ENCODE measurements at places on chromosomes 1 and 21.

- DNase-seq: no peak
These were observed 105.5 kb downstream of the TNR start for GRCh38 chr1:175637911-175638310.

- DNase-seq: peak; percentile 71
These were observed 9.1 kb upstream of the LCE2D start for GRCh38 chr1:152654110-152654509.

DNA sequence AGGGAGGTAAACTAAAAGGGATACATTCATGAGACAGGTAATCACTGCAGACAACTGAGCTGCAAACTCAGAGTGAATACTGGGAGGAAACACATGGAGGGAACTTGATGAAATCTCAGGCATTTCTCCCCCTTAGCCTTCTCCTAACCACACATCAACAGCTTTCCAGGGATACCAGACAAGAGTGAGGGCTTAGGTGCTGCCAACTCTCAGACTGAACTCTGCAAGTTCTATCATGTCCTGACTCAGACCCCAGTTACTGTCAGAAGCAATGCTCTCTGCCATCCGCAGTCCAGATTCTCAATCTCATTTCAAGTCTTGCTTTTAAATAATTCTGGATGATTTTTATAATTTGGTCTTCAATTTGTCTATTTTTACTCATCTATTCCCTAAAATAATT, 267.3 kb downstream of the LTN1 start:
- no peak for DNase-seq

GRCh38 chr1:214202992-214203391, 78.0 kb upstream of the SMYD2 start:
- no peak for DNase-seq

- no peak for DNase-seq
These were observed 14.3 kb upstream of the COX20 start for GRCh38 chr1:244821134-244821533.

GRCh38 chr21:37128076-37128475, 55.0 kb downstream of the TTC3 start:
- DNase-seq: no peak

- DNase-seq: peak; percentile 94
These were observed 21.1 kb upstream of the EPHB2 start for GRCh38 chr1:22689505-22689904.

DNA sequence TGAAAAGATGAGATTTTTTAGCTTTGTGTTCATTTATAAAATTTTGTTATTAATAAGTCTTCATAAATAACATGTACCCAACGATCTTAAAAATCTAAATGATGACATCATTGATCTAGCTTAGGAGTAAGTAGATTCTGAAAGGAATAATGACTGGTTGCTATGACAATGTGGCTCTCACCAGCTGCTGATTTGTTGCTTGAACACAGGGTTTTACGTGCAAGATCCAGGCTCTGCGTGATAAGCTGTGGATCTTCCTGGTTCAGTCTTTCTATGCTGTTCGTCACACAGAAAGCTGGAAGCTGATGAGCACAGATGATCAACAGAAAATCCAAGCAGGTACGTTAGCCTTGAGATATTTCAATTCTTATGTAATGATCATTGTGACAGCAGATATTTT, 49.1 kb upstream of the C1orf146 start:
- DNase-seq: no peak

GRCh38 chr1:65196926-65197325, 48.9 kb downstream of the AK4 start:
- DNase-seq: no peak

- DNase-seq: no peak
These were observed 133.6 kb downstream of the SYF2 start for GRCh38 chr1:25098717-25099116.

- DNase-seq: no peak
These were observed 714.9 kb upstream of the CXADR start for GRCh38 chr21:16797966-16798365.

- no peak for DNase-seq
These were observed 8.2 kb downstream of the TTLL7 start for GRCh38 chr1:83990734-83991133.

DNA sequence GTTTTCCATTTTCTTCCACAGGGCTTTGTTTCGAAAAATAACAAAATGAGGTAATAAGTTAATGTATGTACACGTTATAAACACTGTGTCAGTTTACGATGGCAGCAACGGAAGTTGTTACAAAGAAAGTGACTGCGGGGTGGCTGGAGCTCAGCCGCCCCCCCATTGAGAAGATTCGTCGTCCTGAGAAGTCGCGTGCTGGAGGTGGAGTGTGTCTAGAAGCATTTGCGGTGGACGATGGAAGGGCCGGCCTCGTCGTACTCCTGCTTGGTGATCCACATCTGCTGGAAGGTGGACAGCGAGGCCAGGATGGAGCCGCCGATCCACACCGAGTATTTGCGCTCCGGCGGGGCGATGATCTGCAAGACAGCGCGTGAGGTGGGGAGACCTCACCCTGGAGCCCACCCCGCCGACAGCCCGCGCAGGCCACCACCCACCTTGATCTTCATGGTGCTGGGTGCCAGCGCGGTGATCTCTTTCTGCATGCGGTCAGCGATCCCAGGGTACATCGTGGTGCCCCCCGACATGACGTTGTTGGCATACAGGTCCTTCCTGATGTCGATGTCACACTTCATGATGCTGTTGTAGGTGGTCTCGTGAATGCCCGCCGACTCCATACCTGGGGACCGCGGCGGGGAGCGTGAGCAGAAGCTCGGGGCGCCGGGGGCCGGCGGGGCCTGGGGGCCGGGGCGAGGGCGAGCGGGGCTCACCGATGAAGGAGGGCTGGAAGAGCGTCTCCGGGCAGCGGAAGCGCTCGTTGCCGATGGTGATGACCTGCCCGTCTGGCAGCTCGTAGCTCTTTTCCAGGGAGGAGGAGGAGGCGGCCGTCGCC, 2.4 kb downstream of the ACTA1 start:
- no peak for DNase-seq

GRCh38 chr1:50257940-50258685, 149.4 kb downstream of the ELAVL4 start:
- DNase-seq: no peak

- DNase-seq: no peak
These were observed 71.7 kb upstream of the JUN start for GRCh38 chr1:58855274-58856165.

DNA sequence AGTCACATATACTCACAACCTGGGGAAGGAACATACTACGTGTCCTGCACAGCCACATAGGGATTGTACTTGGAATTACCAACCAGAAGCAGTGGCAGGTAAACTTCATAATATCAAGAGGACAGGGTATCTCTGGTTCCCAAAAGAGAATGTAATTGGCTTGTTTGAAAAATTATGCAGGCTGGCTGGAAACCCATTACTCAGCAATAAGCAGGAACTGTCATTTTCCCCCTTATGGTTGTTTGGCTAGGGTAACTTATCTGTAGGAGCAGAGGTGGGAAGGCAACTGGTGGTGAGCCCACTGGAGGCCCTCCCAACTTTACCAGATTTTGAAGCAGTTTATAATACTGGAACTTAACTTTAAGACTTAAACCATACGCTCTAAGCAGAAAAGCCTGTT, 924.1 kb downstream of the LRRIQ3 start:
- DNase-seq: no peak

DNA sequence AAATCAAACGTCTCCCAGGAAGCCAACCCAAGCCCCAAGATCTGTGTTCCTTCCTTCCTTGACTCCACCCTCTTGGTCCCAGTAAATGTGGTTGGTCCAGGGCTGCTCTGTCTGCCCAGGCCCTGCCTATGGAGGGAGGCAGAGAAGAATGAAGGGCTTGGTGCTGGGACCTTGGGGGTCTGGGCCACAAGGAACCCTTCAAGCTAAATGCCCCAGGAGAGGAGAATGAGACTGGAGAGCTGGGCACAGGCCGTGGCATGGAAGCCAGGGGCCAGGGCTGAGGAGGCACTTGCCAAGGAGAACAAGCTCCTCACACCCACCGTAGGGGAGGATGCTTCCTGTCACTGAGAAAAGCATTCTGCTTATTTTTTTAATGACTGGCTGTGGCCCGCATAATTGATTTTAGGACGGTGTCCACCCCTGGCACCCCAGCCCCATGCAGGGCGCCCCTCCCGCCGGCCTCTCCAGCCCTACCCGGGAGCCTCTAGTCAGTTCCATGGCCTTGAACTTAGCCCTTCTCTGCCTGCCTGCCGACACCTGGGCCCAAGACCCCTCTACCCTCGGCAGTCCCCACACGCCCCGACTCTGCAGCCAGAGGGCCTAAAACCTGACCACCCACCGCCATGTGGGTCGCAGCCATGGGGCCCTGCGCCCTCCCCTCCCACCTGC, 889 bp downstream of the CLEC20A start:
- DNase-seq: no peak

DNA sequence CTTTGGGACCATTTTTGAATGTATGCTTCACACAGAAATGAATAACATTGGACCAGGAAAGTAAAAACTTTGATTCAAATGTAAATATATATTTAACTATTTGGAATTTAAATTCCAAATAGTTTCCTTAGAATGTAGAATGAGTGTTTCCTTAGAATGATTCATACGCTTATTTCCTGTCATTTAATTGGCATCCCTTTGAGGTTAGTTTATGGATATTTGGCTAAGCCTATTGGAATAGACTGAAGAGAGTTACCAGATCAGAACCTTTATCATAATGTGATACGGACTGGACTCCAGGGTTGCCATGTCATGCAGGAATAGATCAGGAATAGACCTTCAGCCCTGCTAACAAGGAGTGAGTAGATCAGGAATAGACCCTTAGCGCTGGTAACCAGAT, 133.1 kb downstream of the TNNI3K start:
- DNase-seq: no peak

DNA sequence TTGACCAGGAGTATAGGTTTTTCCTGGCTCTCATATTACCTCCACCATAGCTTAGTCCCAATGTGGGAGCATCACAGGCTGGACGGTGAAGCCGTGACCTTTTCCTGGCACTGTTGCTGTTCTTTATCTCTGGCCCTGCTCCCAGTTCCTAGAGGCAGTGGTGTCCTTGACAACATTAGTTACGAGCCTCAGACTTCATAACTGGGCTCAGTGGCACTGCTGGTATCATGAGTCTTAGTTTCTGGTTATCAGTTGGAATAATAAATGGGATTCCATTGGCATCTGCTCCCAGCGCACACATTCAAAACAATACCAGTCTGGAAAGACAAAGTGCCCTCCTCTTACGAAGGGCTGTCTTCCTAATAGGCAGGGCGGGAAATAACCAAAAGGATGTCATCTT, 8.0 kb downstream of the RNPEP start:
- DNase-seq: no peak

All from AG20443 (cell line).